ENCODE measurements at places on chromosomes 2 and 18. TPM values are rescaled to one million over a fixed set of nuclear protein-coding genes. Genes with fewer than 3 reads are reported as not detected.

GRCh38 chr2:170733798-170734600, 18.9 kb downstream of the SP5 start:
- DNase-seq, result no peak

DNA sequence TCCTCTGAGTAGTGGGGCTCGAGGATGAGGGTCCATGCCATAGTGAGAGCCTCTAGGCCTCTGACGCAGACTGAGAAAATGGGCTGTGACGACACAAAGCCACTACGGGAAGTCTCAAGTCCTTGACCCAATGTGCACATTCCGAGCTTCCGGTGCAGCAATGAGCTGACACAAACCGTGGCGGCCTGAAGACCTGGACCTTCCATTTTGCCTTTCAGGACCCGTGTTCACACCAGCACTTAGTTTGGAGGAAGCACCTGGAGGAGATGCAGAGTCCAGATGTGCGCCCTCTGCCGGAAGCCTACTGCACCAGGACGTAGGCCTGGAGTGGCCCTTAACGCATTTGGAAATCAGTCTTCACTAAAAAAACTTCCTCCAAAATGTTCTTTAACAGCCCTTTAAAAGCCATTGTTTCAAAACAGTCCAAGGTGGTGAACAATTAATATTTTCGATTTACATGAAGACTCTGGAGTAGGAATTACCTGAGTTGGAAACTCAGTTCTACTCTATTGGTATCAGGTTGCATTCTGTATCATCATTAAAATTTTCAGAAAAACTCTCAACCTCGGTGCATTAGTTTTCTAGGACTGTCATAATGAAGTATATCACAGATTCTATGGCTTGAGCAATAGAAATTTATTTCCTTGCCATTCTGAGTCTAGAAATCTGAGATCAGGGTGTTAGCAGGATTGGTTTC, 33.9 kb downstream of the BMP10 start:
- DNase-seq, result peak; percentile 31

DNA sequence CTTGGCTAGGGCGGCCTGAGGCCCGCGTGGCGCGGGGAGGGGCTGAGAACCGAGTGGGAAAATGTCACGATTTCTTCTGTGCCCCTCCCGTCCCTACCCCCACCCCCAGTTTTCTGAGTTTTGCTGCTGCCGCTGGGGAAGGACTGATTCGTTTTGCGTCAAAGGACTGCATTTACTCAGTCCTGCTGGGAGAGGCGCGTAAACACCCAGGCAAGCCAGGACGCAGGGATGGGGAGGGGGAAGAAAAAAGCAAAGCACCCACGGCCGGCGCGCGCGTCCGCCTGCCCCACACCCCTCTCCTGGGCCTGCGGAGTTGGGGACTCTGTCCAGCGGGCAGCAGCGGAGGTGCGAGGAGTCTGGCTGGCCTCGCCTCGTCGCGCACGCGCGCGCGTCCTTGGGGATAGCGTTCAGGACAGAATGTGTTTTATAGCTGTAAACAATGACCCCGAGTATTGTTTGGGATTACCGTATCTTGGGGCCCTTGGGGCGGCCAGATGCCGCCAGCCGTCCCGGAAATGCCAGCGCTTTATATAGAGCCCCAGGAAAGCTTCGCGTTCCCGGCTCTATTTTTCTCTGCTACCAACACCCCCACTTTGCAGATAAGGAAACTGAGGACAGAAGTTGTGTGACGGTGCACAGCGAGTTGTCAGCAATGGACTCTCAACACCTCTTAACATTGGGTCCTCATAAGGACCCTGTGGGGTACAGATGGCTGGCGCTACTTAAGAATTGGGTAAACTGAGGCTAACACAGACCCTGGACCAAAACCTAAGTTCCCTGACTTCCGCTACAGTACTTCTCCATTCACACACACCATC, 1.7 kb upstream of the FOSL2 start:
- peak; percentile 84 for DNase-seq

- DNase-seq, result no peak
Observed at GRCh38 chr2:212042562-212042961, 496.0 kb downstream of the ERBB4 start.

- no peak for DNase-seq
Observed at GRCh38 chr2:105102963-105103421, 65.1 kb downstream of the MRPS9 start.

- peak; percentile 66 for DNase-seq
Observed at GRCh38 chr2:169767243-169767888, 31.3 kb upstream of the SSB start.

DNA sequence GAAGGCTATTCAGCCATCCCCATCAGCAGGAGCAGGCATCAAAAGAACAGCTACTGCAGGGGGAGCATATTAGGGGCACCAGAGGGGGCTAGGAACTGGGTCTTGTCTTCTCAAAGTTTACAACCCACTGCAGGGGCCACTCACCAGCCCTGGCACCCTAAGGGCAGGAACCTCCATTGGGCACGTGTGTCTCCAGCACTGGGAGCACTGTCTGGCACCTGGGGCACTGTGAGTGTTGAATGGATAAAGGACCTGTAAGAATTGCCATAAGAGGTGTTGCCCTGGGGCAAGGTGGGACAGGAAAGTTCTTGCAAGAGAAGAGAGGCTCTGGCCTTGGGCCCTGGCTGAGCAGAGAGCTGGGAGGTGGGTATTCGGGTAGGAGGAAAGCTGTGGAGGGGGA, 1.4 kb upstream of the STEAP3 start:
- no peak for DNase-seq

DNA sequence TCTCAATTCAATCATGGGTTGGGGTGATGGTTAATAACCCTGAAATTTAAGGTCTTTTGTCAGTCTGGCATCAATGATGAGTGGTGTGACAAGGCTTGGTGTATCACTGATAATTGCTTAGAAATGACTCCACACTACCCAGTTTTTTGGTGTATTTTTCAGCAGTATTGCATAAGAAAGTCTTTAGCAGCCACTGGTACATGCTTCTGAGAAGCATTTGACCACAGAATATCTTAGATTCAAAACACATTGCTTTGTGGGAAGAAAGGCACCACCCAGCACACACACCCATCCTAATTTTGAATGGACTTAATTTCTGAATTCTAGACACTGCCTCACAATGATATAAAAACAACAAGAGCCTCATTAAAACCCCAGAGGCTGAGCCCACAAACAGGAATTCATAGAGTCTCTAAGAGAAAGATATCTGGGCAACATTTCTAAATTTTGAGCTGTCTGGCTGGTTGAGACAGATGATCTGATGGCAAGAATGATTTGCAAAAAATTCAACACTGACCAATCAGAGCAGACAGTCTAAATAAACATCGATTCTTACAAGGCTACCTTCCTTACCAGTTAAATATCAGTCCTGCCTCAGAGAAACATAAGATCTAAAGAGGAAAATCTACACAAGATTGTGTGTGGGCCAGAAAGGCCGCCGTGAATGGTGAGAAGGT, 114.7 kb upstream of the CYP1B1 start:
- no peak for DNase-seq

GRCh38 chr2:54813584-54813983, 90.1 kb downstream of the EML6 start:
- no peak for DNase-seq

DNA sequence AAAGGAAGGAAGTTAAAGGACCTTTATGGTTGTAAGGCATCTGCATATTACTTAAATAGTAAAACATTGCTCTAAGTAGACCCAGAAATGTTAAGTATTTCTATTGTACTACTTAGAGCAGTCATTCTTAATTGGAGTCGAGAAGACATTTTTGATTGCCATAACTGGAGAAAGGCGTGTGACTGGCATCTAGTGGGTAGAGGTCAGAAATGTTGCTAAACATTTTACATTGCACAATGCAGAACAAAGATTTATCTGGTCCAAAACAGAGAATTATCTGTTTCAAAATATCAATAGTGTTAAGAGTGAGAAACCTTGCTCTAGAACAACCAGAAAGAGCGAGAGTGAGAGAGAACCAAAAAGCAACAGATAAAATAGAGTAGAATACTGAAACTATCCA, 23.3 kb upstream of the ROCK1 start:
- DNase-seq, result no peak

DNA sequence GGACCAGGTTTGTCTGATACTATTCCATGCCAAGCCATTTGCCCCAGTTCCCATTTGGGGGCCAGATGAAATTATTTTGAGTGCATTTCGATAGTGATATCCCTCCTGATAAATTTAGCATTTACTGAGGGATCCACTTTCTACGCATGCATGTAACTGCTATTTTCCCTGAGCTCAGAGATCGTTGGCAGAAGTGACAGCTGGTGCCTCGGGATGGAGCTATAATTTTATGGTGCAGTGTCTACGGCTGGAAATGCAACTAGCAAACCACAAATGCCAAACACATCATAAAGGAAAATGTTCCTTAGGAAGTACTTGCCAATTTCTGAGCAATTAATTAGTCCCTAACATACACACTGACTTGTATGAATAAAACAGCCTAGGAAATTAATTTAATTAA, 254.8 kb downstream of the SLC8A1 start:
- DNase-seq, result no peak

DNA sequence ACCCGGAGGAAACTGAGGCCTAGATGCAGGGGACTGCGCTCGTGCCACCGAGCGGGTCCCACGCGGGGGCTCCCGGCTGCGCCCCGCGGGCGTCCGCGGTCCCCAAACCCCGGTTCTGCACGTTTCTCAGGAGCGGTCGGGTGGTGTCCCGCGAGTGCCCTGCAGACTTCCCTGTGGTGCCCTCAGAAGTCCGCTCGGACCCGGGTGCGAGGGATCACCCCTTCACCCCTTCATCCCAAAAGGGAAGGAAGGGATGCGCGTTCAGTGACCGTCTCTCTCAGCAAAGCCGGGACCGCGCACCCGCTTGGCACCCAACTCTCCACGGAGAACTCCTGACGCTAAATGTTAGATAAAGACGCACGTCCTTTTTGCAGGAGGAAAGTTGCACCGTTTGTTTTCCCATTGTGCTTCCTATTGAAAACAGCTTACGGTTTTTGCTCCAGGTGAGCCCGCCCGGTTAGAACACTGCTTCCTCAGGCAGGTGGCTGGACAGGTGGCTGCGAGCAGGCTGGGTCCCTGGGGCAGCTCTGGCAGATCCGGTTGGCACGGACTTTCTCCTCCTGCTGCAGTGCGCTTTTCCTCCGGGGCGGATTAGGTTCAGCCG, 779 bp downstream of the DGKD start:
- DNase-seq, result no peak

DNA sequence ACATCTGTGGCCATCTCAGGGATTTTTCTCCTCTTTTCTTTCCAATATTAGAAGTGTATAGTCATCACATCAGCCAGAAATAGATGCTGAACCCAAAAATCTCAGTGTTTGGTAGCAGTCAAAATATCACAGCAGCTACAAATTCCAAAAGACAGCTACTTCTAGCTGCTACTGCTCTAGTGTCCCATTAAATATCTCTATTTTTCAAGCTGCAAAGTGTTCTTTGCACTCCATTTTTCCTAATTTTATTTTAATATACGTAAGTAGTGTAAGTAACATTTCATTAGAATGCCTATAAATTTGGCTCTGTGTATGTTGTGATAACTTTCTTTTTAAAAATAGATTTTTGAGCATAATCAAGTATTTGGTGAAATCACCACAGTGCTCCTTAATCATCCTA, 967.3 kb downstream of the BCL11A start:
- DNase-seq, result no peak

DNA sequence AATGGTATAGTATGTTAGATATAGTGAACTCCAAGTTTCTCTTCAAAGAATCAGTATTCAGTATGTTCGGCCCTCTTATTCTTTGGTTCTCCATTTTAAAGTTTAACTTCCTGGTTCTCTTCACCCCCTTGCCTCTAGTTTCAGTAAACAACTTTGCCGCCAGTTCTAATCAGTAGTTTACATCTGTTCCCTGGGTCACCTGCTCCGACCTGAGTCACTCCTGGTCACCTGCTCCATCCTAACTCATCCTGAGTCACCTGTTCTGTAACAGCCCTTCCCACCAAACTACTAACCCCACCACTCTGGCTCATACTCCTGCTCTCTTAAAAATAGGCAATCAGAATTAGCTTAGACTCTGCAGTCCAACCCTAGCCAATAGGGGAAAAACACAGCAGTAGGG, 23.7 kb upstream of the TEX51 start:
- DNase-seq, result no peak

DNA sequence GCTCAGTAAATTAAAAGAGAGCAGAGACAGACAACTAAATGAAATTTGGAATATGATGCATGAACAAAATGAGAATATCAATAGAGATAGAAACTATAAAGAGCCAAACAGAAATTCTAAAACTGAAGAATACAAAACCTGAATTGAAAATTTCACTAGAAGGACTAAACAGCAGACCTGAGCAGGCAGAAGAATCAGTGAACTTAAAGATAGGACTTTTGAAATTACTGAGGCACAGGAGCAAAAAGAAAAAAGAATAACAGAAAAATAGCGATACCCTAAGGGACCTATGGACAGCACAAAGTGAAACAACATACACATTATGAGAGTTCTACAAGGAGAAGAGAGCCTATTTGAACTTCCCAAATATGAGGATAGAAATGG, 41.6 kb downstream of the UNC50 start:
- no peak for DNase-seq

DNA sequence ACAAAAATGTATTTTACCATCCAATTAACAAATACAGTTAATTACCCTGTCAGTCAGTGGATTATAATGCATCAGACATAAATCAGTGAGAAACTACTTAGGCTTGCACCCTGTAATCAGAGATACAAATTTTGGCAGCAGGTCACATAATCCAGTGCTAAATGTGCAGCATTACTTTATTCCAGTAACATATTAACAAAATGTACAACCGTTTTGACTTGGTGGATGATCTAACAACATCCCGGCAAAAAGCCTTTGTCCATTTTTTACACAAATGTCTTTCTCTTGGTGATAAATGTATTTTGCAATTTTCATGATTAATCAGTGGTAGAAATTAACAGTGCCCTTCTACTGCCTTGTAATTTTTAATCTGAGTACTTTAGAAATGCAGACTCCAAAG, 162.8 kb downstream of the LRP1B start:
- no peak for DNase-seq

GRCh38 chr2:224104668-224105386, 65.7 kb upstream of the SERPINE2 start:
- no peak for DNase-seq

Gene WIPF1
- polyA plus RNA-seq, result 38.2 TPM

Gene GPR75
- polyA plus RNA-seq, result 1.3 TPM

Gene COL4A4
- 0.14 TPM for polyA plus RNA-seq

Gene MAP3K19
- polyA plus RNA-seq, result 0.14 TPM

Gene CPO
- 0.50 TPM for polyA plus RNA-seq

Gene PRKAG3
- 7.4 TPM for polyA plus RNA-seq

Gene MRPL19
- polyA plus RNA-seq, result not detected

All from muscle of arm (tissue), 14 donors.